ENCODE measurements at places on chromosomes 4 and X.

GRCh38 chr4:122293374-122294365 is 85.1 kb upstream of the ADAD1 start:
- no peak for DNase-seq

DNA sequence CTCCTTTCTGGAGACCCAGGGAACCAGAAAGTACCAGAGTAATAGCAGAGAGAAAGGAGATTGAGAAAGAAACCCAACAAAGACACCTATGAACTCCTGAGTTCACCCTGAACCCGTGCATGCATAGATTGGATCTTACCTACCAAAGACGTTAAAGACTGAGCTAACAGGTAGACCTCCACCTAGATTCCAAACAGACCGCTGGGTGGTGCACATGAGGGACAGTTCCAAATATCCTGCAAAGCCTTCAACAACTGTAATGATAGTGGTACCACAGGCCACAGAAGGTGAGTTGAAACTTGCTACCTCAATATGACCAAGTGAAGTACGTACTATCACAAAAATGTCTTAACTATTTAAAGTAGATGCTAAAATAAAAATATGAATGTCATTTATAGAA is 34.0 kb upstream of the NR0B1 start:
- DNase-seq: no peak

DNA sequence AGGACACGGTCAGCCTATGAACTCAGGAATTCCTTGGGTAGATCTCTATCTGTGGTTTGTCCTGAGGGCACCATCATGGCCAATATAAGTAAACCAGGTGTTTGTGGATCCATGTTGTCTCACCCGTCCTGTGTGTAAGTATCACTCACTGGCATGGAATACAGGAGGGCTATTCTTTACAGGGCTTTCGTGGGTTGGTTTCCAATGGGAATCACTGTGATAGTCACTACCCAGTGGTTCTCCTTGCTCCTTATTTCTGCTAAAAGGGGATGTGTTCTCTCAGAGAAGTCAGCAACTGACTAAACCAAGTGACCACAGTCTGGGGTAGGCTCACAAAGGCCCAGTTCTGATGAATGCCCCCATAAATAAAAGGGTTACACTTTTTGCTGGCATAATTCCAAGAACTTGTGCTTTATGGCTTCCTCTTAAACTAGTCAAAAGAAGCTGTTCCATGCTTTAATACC is 236.7 kb upstream of the JADE1 start:
- no peak for DNase-seq

DNA sequence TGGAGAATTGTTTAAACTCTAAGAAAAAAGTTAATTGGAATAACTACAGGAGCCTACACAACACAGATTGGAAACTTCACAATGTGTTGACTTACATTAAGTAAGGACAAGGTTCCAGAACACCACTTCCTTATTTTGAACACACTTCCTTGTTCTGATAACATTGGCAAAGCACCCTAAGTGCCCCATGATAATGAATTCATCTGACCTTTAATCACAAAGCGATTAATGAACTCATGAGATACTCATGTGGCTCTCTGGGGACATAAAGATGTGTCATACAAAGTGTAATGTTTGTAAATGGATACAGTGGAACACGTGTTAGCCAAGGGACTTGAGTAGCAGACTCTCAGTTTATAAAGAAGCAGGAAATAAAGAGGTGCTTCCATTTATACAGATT is 69.0 kb upstream of the ATOH1 start:
- DNase-seq: no peak

DNA sequence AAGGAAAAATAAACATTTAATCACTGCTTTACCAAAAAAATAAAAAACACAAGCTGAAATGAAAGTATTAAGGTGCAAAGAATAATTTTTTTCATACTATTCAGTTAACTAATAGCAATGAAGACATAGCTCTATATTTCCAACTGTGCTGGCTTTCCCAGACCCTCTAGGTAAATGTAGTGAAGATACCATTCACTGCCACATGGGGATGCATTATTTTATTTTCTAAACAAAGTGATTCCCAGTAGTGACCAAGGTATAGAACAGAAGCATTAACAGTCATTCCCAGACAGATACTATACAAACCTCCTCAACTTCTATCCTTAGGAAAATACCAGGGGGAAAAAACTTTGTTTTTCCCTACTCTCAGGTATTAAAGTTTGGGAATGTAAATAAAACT is 39.4 kb downstream of the ANTXR2 start:
- no peak for DNase-seq

GRCh38 chrX:49925176-49925575 is 2.8 kb downstream of the CLCN5 start:
- DNase-seq: no peak

DNA sequence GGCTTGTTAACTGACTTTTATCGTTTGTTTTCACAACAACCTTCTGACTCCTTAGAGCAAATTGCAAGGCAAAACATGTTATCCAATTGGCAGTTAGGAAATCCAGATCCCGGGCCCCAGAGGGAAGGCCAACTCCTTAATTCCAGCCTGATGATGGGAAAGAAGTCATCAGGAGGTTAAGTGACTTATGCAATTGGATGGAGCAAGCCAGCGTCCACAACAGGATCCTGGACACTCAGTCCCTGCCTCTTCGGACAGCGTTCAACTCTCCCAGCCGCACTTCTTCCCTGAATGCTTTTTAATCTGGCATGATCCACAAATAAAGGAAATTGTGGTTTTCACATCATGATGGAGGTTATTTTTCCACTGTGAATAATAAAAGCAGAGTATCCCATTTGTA is 310.1 kb downstream of the RAB28 start:
- no peak for DNase-seq

- DNase-seq: no peak
Measured at GRCh38 chrX:16516232-16516876, 133.6 kb upstream of the S100G start.

DNA sequence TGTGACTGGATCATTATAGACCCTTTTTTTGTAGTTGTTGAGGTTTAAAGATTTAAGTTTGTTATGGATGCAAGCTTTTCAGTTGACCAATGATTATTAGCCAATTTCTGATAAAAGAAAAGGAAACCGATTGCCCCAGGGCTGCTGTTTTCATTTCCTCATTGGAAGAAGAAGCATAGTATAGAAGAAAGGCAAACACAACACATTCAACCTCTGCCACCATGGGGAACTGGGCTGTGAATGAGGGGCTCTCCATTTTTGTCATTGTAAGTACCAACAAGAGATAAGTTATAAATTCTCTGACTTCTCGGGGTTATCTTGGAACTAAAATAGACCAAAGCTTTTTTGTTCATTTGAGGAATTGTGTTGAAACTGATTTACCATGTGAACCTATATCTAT is at the start of gene CYBB:
Gene CYBB, plus strand, starts transcription at position 203 of the 400 bp plus-strand sequence. Its CDS starts 19 bp downstream, at position 222.
- DNase-seq: no peak

- DNase-seq: no peak
Measured at GRCh38 chrX:112820364-112821268, 20.0 kb downstream of the AMOT start.

- DNase-seq: no peak
Measured at GRCh38 chrX:137926090-137926489, 360.2 kb downstream of the ZIC3 start.

DNA sequence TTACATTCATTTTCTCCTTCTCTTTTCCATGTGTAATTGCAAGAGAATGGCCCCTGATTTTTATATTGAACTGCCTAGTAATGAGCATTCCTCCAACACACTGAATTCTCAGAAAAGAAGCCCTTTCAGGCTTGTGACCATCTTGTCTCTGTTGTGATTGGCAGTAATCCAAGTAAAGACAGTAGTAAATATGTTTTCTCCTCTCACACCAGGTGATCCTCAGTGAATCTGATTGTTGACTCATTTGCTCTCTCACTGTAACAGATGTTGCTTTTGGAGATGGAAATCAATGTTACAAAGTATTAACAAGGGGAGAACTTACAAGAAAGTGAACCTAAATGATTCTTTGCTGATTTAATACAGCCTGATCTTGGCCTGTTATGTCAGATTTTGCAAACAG is 271.0 kb downstream of the AFF2 start:
- DNase-seq: no peak

GRCh38 chrX:153816831-153817690 is 13.3 kb downstream of the PDZD4 start:
- no peak for DNase-seq

DNA sequence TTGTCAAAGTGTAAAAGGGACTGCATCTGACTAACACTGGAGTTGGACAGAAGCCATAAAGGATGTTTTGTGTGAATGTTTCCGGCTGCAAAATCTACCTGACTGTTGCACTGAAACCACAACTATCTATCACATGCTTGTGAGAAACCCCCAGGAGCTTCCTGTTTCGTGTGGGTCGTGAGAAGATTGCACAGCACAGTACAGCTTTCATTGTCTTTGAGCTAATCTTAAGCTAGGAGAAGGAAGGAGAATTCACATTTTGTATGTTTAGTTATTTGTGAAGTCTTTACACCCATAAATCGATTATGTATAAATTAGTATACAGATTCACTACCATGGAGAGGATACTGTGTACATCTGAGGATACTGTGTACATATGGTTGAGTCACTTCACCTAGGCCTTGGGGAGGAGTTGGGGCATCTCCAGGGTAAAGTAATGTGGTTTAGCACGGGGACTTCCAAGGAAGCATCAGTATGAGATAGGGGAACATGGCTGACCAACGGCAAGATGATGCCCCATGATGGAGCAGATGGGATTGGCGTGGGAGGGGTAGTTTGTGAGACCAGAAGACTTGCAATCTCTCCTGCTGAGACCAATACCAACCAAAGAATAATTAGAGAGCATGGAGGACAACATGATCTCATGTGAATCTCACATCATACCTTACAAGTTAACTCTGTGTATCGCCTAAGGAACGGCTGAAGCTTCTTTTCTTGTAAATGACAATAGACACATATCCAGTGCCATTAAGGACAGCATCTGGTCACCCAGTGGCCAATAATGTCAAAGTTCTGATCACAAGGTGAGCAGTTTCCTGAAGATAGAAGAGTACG is 43.1 kb upstream of the FAM9C start:
- DNase-seq: no peak

- no peak for DNase-seq
Measured at GRCh38 chrX:42797651-42798269, 19.8 kb upstream of the PPP1R2C start.

- DNase-seq: no peak
Measured at GRCh38 chrX:106902684-106903083, 457 bp downstream of the RIPPLY1 start.

GRCh38 chr4:152009983-152010709 is 249.3 kb upstream of the GATB start:
- DNase-seq: no peak
